ENCODE measurements at places on chromosomes 1 and 21. TPM values are rescaled to one million over a fixed set of nuclear protein-coding genes. Genes with fewer than 3 reads are reported as not detected.

ANGPTL1 gene
- not detected for polyA plus RNA-seq

- DNase-seq: no peak
- H3K27ac ChIP-seq: no peak overlapping the region
- no peaks in the 10 kb centered on the region for H3K36me3 ChIP-seq
- no peak overlapping the region for H3K4me3 ChIP-seq
- H3K27me3 ChIP-seq: no peaks in the 10 kb centered on the region
- H3K4me1 ChIP-seq: no peaks in the 10 kb centered on the region
Measured at GRCh38 chr1:34690269-34690668, 64.6 kb upstream of the GJB5 start.

- peaks cover 41% of the 10 kb centered on the region for H3K36me3 ChIP-seq
- H3K27me3 ChIP-seq: no peaks in the 10 kb centered on the region
- DNase-seq: no peak
Measured at GRCh38 chr1:11752359-11753088, 9.5 kb upstream of the C1orf167 start.

GRCh38 chr1:230905733-230906132, 37.4 kb upstream of the C1orf198 start:
- H3K27ac ChIP-seq: no peak overlapping the region
- H3K27me3 ChIP-seq: no peaks in the 10 kb centered on the region
- H3K36me3 ChIP-seq: peaks cover 91% of the 10 kb centered on the region
- H3K4me1 ChIP-seq: no peaks in the 10 kb centered on the region
- H3K4me3 ChIP-seq: no peak overlapping the region
- DNase-seq: no peak

DNA sequence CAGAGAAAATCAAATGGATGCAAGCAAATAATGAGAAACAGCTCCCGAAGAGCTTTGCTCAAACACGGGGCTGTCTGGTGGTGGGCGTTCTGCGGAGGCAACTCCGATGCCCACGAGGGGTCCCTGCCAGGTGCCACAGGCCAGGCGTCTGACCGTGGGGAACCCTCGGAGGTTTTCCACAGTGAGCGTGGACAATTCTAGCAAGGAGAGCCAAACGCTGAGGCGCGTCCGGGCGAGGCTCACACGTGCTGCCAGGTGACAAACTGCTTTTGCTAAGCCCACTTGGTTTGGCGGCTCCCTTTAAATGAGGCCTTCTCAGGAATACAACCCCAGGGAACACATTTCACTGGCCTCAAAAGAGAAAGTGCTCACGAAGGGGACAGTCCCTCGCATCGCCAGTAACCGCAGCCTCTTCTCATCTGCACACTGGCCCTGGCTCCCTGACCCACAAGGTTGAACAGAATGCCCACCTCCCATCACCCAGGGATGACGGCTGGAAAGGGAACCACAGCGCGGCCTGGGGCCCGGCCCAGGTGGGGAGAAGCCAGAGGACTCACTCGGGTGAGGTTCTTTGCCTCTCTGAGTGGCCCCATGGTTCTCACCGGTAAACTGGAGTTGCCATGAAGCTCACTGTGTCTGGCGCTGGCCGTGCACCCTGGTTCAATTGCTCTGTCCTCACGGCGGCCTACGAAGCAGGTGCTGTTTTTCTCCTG, 97.4 kb downstream of the PRDM16 start:
- H3K4me1 ChIP-seq: peaks cover 16% of the 10 kb centered on the region
- no peak overlapping the region for H3K27ac ChIP-seq
- peaks cover 8% of the 10 kb centered on the region for H3K27me3 ChIP-seq
- no peak for DNase-seq
- H3K4me3 ChIP-seq: no peak overlapping the region

DNA sequence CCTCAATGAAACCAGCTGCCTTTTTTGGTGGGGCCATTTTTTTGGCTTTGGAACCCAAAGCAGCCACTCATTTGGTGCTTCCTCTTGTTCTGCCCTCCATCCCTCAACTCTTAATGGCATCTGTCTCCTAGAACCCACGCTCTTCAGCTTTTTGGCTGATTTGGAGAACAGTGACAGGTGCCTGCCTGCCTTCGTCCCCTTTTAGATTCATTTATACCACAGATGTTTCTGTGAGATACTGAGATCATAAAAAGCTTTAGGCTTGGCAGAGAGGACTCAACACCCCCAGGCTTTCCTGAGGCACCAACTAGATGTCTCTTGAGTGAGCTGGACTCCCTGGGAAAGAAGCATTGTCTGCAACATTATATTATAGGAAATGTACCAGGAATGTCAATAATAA, 20.4 kb upstream of the YTHDF2 start:
- DNase-seq: no peak
- H3K27me3 ChIP-seq: no peaks in the 10 kb centered on the region
- H3K27ac ChIP-seq: no peak overlapping the region
- peaks cover 44% of the 10 kb centered on the region for H3K36me3 ChIP-seq
- no peak overlapping the region for H3K4me3 ChIP-seq
